ENCODE measurements at places on chromosomes 2 and 18.

DNA sequence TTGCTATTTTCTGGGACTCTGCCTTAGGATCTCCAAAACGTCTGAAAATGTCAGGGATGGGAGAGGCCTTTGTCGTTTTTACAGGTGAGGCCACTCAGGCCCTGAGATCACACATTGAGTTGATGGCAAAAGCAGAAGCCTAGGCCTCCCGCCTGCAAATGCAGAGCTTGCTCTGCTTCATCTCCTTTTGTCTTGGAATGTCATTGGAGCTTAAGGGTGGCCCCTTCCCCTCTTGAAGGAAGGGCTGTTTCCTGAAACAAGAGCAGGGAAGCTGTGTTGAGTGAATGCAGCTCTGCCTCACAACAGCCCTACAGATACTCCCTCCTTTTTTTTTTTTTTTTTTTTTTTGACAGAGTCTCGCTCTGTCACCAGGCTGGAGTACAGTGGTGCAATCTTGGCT is 123.5 kb downstream of the GLI2 start:
- no peak for DNase-seq

GRCh38 chr2:208175840-208176153 is 12.4 kb upstream of the CRYGA start:
- no peak for DNase-seq

GRCh38 chr2:167424803-167425755 is 536.8 kb downstream of the XIRP2 start:
- DNase-seq: no peak

DNA sequence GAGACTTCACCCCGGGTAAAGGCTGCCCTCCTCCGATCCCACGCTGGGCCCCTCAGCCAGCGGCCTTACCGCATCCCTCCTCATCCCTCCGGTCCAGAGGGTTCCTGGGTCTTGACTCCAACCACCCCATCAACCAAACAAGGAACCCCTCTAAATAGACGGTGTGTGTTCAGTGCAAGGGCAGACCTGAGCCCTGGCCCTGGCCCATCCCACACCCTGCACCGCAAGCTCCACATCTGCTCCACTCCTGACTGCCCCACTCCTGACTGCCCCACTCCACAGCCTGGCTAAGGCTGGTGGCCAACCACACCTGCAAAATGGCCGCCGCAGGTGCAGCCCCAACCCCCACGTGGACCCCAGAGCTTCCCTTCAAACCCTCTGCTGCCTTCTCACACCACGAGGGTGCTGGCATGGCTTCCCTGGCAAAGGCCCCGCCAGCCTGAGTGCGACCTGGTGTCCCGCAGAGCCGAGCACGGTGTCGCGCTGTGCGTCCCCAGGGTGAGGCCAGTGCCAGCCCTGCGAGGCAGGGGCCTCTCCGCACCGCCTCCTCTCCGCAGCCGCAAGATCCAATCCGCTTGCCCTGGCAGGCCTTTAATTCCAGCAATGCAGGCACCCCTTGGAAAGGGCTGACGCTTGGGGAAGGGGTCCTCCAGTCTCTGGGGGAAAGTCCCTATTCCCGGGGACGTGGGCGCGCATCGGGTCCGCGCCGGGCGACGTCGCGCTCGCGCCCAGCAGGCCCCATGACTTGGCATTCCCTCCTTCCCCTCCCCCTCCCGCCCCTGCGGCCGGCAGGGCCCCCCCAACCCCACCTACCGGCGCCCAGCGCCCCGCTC is 1.5 kb downstream of the KIF1A start:
- no peak for DNase-seq
